ENCODE measurements at places on chromosomes 7 and 10.

DNA sequence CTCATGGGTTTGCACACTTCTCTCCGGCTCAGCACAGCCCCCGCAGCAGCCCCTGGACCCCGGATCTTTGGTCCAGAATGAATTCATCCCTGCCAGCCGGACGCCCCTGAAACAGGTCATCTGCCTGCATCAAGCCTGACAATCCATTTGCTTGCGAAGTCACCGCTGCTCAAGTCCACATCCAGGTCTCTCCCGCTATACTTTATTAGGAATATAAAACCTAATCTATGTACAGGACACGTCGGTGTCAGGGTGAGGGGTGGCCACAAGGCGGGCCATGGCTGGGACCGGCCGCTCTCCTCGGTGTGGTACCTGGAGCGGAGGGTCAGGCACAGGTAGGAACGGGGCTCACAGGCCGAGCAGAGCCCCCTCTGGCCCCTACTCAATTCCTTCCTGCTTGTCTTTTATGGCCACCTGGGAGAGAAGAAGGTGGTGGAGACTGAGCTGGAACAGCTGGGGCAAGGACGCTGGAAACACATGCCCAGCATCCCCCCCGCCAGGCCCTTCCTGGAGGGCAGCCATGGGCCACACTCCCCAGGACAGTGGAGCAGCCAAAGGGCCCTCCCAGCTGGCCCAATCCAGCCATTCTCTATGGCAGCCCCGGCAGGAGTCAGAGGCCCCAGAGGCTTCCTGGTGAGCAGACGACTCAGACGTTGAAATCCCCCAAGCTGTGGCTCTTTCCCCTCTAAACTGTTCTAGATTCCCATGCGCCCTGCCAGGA is 5.3 kb downstream of the POLR2J start:
- no peak for DNase-seq

GRCh38 chr7:99504281-99504602 is 220 bp upstream of the ZKSCAN5 start:
- DNase-seq, result no peak

- DNase-seq, result no peak
Measured at GRCh38 chr10:131477457-131478121, 166.1 kb upstream of the TCERG1L start.

DNA sequence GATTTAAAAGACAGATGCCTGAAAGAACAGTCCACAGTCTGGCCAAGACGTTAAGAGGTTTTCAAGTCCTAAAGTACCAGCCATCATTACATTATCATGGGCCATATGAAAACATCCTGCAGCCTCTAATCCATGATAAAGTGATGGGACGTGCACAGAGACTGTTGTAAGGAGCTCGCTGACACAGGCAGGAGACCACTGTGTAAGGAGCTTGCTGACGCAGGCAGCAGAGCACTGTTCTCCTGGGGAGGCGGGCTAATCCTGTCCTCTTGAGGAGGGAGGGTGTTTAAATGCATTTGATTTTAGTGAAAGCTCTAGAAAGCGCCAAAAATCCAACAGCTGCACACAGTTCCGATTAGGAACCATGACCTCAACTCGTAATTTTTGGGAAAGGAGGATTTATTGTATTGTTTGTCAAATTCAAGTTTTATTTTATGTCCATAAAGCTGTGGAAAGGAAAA is 16.9 kb downstream of the SVIL start:
- no peak for DNase-seq

DNA sequence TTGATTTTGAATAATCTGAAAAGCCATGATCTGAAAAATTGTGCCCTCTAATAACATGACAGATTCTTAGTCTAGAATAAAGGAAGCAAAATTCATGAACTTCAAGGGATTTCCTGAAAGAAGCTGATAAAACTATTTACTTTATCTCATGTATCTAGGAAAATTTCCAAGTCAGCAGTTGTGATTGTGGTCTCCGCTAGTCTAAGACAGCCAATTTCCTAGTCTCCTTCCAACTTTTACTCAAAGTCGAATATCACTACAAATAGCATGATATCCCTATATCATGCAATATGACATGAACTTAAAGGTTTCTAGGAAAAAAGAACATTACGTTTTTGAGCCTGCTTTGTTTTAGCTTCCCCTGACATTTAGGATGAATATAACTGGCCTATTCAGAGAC is 202.1 kb upstream of the GHITM start:
- DNase-seq, result no peak

GRCh38 chr7:40186586-40186985 is 51.8 kb downstream of the SUGCT start:
- no peak for DNase-seq

DNA sequence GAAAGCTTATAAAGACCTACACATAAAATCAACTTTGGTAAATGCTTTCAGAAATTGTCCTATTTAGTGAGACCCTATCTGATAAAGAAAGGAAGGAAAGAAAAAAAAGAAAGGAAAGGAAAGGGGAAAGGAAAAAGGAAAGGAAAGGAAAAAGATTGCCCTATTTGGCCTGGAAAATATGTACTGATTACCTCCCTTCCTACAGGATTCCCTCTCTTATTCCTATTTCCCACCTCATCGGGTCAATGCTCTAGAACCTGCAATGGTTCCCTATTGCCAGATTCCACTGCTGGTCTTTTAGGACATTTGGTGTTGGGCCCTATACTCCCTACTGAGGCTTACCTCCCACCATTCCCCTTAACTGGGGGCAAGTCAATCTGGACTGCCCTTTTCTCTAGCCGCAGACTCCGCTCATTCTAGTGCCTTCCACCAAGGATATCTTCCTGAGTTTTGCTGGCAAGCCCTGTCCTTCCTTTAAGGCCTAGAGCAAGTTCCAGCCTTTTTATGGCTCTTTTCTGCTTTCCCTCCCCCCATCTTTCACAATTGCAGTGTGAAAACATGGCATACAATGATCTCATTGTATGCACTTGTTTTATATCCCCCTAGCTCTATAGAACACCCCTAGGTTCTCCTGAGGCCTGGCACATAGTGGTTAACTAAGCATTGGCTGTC is 4.4 kb downstream of the DDIT4 start:
- no peak for DNase-seq

- no peak for DNase-seq
Measured at GRCh38 chr10:86848747-86849146, 92.3 kb downstream of the BMPR1A start.

GRCh38 chr7:142323706-142324105 is 65.8 kb upstream of the PRSS58 start:
- DNase-seq, result peak; percentile 20

- no peak for DNase-seq
Measured at GRCh38 chr10:5887029-5887428, 2.7 kb downstream of the ANKRD16 start.

DNA sequence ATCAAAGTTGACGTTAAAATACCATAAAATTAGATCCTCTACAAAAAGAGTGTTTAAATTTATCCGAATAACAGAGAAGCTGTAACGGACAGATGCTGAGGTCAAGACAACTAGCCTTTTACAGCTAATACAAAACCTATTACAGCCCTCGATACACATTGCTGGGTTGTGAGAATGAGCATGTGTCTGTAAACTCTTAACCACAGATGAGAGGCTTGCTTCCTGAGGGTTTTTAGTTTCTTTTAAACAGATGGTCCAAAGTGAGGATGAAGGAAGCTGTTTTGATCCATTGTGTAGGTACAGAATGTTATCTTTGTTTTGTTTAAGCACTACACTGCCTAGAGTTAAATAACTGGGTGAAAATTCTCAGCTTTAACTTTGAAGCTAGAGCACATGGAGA is 578.2 kb downstream of the PARD3 start:
- no peak for DNase-seq

- DNase-seq, result no peak
Measured at GRCh38 chr7:14235056-14235455, 245.6 kb upstream of the ETV1 start.

DNA sequence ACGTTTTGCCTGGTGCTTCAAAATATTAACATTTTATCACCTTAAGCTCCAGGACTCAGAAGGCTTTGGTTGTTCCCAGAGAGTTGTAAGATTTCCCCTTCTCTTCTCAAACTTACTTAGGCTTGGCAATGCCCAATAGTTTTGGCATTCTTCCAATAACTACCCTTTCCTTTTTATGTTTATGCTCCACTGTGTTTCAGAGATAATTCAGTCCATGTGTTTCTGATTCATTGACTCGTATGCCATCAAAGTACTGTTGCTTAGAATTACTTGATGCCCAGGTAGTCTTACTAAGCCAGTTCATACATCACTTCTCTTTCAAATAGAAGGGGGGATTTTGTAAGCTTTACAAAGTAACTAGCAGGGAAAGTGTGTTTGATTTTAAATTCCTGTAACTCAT is 66.6 kb downstream of the AGMO start:
- DNase-seq, result no peak

- no peak for DNase-seq
Measured at GRCh38 chr10:101207026-101207425, 22.2 kb downstream of the LBX1 start.

DNA sequence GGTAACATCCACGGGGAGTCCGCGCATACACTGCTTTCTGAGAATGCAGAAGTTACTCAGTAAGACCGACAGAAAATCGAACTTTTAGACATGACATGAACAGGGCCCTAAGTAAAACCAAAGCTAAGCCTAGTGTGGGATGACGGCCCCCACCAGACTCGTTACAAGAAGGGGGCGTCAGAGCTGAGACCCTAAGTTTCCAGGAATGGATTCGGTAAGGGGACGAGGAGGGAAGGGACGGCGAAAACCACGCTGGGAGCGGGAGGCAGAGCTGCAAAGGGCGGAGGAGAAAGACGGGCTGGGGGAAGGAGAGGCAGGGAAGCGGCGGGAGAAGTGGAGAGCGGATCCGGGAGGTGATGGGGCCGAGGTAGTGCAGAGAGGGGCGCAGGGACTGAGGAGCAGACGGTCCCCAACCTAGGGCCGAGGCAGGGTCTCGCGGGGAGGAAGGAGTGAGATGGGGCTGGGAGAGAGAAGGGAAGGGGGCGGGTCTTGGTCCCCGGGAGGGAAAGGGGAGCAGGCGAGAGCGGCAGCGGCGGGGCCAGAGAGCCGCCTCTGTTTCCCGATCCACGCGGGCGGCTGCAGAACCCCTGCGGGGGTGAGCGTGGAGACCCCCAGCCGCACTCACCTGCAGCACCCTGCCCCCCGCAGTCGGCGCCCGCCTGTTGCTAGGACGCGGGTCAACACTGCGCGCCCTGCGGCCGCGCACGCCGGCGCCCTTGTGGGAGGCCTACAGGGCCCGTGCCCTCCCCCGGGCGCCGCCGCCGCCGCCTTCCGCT is 513 bp downstream of the ODAD2 start:
- no peak for DNase-seq

DNA sequence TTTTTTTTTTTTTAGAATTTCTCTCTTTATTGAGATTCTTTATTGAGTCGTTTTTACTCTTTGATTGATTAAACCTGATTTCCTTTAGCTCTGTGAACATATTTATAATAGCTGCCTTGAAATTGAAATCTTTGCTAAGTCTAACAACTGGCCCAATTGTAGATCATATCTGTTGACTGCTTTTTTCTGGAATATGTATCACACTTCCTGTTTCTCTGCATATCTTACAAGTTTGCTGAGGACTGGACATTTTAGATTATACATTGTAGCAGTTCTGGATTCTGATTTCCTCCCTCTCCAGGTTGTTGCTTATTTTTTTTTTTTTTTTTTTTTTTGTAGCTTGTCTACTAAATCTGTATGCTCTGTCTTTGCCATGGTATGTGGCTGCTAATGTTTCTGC is 56.3 kb downstream of the PRKAR2B start:
- no peak for DNase-seq

DNA sequence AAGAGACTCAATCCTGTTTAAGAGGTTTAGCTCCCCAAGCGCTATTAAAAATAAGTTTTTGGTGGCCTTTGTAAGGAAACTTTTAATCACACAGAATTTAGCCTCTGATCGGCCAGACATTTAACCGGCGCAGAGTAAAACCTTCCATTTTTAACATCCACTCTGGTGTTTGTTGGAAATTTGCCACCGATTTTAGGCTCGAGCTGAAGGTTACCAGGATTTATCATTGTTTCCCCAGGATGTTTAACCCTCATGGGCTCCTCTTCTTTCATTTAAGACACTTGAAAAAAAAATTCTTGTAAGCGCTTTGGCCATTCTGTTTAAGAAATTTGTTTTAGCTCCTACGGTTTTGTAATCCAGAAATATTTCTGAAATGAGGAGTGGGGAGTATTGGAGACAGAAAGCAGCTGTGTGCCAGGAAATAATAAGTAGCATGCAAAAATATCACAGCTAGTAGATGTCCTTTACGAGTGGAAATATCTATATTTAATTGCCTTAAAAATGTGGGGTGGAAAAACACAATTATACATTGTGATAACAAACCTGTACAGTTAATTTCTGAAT is 3.4 kb downstream of the NEUROD6 start:
- DNase-seq, result no peak

- no peak for DNase-seq
Measured at GRCh38 chr7:26616235-26616634, 248.2 kb downstream of the SKAP2 start.

GRCh38 chr10:78700413-78700812 is 368.4 kb upstream of the ZMIZ1 start:
- no peak for DNase-seq

DNA sequence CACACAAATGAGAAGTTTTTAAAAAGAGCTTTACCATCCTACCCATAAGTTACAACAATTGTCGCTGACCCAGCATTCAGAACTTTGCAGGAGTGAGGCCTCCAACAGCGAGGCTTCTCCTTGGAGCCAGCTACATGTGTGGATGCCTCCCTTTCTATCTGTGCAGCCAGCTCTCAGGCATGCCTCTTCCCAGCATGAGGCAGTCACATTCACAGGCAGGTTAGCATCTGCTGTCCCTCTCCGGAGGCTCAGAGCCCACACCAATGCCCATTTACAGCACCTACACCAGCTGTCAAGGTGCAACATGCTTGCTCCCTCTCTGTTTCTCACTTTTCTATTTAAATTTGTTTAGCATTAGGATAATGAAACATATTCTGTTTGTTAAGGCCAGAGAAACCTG is 278.7 kb upstream of the PODXL start:
- DNase-seq, result no peak

DNA sequence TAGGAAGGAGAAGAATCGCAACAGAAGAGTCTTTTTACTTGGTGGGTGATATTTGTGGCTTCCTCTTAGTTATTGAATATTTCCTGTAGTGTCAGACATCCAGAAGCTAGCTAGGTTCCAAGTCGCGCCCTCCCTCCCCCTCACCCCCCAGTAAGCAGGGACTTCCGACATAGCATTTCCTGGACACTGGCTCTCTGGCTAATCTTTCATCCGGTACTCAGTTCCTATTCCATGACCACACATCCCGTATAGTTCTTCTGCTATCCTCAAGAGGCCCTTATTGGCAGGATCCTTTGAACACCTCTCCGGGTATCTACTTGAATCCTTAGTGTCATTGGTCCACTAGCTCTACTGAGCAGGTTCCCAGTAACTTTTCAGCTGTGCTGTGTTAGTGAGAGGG is 167.8 kb downstream of the HDAC9 start:
- DNase-seq, result no peak

- DNase-seq, result peak; percentile 95
Measured at GRCh38 chr7:100478958-100479660, at the start of gene TSC22D4. Gene TSC22D4 (minus strand): TSS chr7:100479214. CDS start chr7:100478038, 1,176 bp downstream.
